ENCODE measurements at places on chromosomes 5 and 9.
A peak's percentile ranks its signal among the peaks of the same experiment; 100 is the strongest.

DNA sequence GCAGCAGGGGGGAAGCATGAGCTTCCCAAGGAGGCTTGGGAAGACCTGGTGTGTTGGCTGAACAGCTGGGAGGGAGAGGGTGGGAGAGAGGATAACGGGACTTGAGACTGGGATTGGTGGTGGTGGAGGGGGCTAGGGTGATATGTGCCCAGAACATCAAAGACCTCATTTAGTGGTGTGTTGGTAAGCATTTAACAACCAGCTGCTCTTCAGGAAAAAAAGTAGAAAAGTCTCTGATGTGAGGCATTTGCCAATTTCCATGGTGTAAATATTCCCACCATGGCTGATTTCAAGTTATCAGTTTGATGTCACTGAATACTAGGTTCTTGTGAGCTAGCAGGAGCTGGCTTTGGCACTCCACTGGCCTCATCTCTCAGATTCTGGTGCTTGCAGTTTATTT is 170.8 kb downstream of the MACROH2A1 start:
- DNase-seq, result no peak

GRCh38 chr5:87752362-87752761 is 339.6 kb upstream of the CCNH start:
- no peak for DNase-seq

DNA sequence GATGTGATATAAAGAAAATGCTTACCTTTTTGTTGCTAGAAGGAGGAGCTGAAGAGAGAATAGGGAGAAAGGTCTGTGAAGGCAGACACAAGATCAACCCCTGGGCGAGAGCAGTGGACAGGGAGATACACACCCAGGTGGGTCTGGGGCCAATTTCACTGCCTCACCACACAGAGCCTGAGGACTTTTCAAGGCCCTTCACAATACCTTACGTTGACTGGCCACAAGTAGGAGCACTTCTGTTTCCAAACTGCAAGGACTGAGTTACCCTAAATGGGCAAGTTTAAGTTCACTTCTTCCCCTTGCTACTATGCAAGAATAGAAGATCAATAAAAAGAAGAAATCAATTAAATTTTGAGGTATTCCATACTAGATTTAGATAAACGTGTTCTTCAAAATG is 174.5 kb upstream of the SLC12A2 start:
- peak; percentile 9 for DNase-seq

DNA sequence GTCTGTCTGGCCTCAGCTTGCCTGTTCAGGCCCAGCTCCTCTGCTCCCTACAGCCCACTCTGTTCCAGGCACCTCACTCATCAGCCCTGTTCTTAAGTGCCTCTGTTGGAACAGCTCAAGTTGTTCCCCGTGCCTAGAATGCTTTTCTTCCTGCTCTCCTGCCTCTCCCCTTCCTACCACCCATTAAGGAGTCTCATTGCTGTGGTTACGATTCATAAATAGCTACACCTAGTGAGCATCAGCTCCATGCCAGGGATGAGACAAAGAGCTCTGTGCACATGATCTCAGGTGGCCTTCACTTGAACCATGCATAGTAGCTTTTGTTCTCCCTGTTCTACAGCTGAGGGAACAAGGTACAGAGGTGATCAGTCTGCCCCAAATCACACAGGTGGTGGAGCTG is 54.3 kb downstream of the PSD2 start:
- no peak for DNase-seq

DNA sequence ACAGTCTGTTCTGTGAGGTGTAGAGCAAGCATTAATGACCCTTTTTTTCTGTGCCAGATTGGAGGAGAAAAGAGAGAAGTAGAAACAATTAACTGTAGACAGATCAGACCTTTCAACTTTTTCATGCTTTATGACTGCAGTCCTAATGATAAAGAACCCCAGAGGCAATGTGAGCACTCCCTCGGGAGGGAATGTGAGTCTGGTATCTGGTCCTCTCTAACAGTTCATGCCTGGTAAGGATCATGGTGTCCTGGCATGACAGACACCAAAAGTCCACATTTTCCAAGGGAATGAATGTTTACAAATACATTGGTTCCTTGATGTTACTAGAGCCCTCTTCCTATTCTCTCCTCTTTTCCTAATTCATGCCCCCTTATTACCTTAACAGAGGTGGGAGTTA is 70.3 kb downstream of the MTAP start:
- DNase-seq, result no peak

- no peak for DNase-seq
These were observed 239.4 kb upstream of the PIK3R1 start for GRCh38 chr5:67976181-67976580.

DNA sequence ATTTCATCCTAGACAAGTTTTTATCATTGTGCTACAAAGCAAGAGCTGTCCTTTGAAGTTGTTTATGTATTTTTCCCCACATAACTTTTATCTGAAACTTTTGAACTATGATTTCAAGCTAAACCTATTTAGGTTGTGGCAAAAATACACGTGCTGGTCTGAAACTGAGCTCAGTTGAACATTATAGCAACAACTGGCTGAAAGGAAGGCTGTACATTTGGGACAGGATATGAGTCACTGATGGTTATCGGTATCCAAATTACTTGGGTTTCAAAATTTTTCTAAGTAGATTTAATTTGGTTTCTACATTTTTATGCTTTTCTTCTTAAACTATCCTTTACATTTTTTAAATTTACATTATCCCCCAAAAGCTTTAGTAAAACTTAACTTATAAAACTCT is 627.3 kb upstream of the NUDT12 start:
- no peak for DNase-seq

GRCh38 chr5:160090059-160090458 is 29.2 kb downstream of the PWWP2A start:
- no peak for DNase-seq

GRCh38 chr5:1488882-1489680 is 34.7 kb downstream of the LPCAT1 start:
- DNase-seq, result no peak

GRCh38 chr5:9562141-9562540 is 16.3 kb upstream of the SEMA5A start:
- no peak for DNase-seq

DNA sequence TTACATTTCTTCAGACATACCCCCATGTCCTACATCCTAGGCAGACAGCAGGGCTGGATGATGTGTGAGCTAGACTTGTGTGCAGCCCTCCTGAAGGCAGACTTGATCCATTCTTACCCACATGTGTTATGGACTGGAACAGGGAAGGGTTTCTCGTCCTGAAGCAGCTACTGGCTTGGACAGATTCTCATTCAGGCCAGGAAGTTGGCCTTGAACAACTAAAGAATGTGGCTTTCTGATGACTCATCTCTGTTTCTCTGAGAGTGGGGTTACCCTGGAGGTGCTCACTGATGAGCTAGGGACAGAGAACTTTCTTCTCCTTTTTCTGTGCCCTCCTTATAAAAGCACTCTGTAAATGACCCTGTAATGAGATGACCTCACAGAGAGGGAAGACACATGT is 246.5 kb downstream of the PCSK5 start:
- no peak for DNase-seq

- no peak for DNase-seq
These were observed 95.7 kb upstream of the ARAP3 start for GRCh38 chr5:141777711-141778110.

DNA sequence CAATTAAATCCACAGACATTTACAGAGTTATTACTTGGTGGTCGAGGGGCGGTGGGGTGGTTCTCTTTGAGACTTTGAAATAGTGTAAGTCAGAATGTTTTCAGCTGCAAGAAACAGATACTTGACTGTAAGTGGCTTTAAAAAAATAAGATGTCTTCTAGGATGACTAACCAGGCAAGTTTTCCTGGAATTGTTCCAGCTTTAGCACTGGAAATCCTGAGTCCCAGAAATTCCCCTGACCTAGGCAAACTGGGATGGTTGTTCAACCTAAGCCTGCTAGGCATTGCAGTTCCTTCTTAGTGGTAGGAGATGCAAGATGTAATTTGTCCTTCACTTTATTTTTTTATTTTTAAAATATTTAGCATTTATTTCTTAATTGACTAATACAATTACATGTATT is 169.5 kb upstream of the POC5 start:
- DNase-seq, result no peak

GRCh38 chr5:33299621-33300208 is 141.1 kb upstream of the TARS1 start:
- peak; percentile 75 for DNase-seq

- DNase-seq, result no peak
These were observed 5.0 kb upstream of the TEX48 start for GRCh38 chr9:114687034-114687433.

GRCh38 chr5:123203105-123203800 is 114.2 kb downstream of the PRDM6 start:
- DNase-seq, result no peak

GRCh38 chr5:175889910-175890684 is 18.7 kb downstream of the CPLX2 start:
- DNase-seq, result no peak

- DNase-seq, result no peak
These were observed 7.0 kb downstream of the SQSTM1 start for GRCh38 chr5:179827680-179828079.

DNA sequence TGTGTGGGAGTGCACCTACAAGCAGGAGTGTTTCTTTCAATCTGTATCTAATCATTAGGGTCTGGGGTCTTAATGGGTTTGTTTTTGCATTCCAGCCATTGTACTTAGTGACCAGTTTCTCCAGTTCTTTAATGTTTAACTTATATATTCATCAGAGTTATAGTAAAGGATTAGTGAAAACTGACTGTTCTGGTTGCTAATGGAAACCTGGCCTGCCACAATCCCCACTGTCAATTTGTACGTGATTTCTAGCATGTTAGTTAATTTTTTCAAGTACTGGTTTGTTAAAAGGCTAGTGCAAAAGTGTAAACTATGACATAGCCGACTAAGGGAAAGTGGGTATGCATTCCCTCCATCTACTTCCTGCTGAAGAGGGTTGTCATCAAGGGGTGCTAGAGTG is 276.1 kb downstream of the HTR1A start:
- no peak for DNase-seq

GRCh38 chr9:85414390-85414789 is 327.4 kb downstream of the AGTPBP1 start:
- no peak for DNase-seq

DNA sequence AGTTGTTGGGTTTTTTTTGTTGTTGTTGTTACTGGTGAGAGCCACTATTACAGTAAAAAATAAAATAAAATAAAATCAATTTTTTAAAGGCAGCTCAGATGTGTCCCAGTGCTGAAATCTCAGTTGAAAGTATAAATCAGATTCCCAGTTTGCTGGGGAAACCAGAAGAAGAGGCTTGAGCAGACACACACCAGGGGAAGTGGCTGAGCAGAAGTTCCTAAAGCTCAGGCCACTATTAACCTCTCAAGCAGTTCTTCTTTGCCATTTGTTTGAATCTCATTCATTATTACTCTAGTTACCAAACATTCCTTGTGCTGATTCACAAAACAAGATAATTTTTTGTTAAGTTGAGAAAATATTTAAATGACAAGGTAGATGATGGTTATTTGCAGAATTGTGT is 70.9 kb upstream of the ZSWIM6 start:
- DNase-seq, result no peak

DNA sequence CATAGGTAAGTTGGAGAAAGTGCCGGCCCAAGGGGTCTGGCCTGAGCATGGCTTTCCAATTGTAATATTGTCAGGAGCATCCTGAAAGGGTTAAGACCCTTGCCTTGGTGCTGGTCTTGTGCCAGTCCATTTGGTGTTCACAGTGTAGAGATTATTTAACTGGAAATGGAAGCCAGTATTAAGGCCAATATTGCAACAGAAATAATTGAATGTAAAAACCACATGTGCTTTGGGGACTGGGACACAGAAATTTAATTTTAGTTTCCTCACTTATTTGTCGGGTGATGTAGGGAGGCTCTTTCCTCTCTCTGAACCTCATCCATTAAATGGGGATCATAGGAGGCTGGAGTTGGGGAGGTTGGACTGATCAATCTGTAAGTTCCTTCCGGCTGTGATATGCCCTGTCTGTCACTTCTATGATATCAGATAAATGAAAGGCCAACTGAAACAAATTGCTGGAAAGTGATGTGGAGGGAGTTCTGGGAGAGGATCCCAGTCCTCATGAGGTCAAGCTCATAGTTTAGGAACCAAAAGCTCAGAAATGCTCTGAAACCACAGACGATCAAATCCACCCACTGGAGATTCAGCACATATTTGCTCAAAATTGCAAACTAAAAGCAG is 54.8 kb upstream of the COL15A1 start:
- DNase-seq, result no peak

DNA sequence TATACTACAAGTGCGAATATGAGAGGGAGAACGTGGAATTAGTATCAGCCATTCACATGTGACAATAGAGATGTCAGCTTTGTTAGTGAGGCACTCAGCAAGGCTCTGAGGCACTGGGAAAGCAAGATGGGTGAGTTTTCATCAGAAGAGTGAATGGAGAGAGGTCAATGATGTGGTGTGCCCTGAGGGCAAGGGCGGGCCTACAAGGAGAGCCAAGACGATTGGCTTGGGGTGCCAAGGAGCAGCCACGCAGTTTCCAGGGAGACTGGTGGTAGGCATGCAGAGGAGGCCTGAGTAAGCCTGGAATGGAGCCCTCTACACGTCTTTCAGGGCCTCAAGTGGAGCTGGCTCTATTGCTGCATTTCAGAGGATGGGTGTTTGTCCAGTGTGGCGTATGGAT is 24.7 kb downstream of the BTF3 start:
- DNase-seq, result no peak

GRCh38 chr5:72478276-72478675 is 28.9 kb downstream of the ZNF366 start:
- no peak for DNase-seq

DNA sequence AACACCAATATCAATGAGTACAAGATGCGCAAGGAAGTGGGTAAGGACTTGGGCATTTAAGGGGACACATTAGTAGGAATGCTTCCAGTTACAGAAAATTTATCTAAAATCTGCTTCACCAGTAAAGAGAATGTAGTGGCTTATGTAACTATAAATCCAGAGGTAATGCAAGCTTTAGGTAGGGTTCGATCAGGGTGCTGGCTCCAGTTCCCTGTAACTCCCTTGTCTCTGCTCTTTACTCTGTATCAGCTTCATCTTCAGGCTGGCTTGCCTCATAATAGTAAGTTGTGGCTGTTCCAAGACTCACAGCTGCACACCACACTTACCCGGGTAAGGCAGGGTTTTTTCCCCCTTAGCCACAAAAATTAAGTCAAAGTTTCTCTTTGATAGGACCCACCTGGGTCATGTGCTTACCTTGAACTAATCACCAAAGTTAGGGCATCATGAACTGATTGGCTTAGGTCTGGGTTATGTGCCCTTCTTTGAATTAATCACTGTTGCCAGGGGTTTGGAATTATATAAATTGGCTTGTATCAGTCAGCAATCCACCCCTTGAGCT is 35.5 kb downstream of the ARHGEF37 start:
- no peak for DNase-seq

- no peak for DNase-seq
These were observed 110.3 kb upstream of the SLIT3 start for GRCh38 chr5:169410996-169411783.

GRCh38 chr9:79570448-79571308 is 1.1 kb upstream of the TLE4 start:
- DNase-seq, result peak; percentile 72

GRCh38 chr5:143562935-143563334 is 159.4 kb upstream of the NR3C1 start:
- DNase-seq, result no peak

GRCh38 chr5:51622161-51622790 is 239.0 kb downstream of the ISL1 start:
- no peak for DNase-seq
